Activated gamma-delta T cell (primary cell): ENCODE measurements at places on chromosomes 7 and 10.

DNA sequence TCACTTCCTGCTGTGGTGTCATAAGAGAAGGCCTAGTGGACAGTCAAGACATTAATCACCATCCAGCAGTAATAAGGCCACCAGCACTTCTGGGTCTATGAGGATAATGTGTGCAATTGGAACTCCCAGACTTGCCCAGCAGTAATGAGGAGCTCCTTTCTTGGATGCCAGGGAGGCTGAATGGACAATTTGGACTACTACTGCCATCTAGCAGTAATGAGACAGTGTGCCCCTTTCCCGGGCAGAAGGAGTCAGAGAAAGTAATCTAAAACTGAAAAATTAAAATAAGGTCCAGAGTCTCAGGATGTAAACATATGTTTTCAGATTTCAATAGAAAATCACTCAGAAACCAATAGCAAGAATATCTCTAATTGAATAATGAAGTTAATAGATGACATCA, 400.4 kb downstream of the CDC14C start:
- no peak for DNase-seq

DNA sequence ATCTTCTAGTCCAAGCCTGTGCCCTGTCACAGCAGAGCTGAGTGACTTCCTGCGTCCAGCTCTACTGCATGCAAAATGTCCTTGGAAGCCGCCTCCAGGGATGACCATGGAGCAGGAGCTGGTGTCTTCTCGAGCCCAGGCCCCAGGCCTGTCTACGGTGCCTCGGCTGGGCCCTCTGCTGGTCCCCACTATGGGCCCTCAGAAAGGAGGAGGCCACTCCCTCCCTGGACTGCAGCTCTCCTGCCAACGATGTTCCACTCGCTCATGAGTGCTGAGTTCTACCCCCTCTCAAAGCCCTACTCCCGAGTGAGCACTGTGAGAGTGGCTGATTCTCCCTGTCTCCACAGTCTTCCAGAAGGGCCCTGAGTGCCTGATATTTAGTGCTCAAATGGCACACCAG, 504.9 kb downstream of the PTPRN2 start:
- no peak for DNase-seq

- DNase-seq, result no peak
Observed at GRCh38 chr10:80443531-80443974, 10.6 kb upstream of the TSPAN14 start.

GRCh38 chr7:151428378-151429236, 11.3 kb downstream of the CRYGN start:
- no peak for DNase-seq

DNA sequence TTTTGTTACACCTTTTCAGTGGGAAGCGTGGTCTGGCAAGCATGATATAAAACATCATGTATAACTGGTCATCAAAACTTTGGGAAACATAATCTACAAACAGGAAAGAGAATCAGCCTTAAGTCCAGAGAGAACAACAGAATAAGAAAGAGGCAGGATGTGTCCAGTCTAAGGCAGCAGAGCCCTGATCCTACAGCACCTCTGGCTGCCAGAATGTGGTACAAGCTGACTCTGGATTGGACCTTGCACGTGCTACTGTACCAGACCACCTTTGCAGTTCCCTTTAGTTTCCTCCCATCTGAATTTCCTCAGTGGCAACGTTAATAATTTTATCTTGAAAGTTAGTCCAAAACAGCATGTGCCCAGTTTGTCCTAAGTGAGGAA, 824.6 kb upstream of the IGFBP3 start:
- no peak for DNase-seq

GRCh38 chr7:118877187-118877586, 652.7 kb downstream of the ANKRD7 start:
- no peak for DNase-seq

GRCh38 chr7:11412036-11412435, 420.0 kb downstream of the THSD7A start:
- no peak for DNase-seq

- DNase-seq, result no peak
Observed at GRCh38 chr7:2116448-2116810, 116.3 kb downstream of the MAD1L1 start.

GRCh38 chr10:32981760-32982159, 23.7 kb upstream of the ITGB1 start:
- DNase-seq, result no peak
